IPS DF 19.7 (cell line): ENCODE measurements at places on chromosomes 4 and X.

- DNase-seq = no peak
Observed at GRCh38 chr4:56772134-56772533, 49.4 kb downstream of the SPINK2 start.

DNA sequence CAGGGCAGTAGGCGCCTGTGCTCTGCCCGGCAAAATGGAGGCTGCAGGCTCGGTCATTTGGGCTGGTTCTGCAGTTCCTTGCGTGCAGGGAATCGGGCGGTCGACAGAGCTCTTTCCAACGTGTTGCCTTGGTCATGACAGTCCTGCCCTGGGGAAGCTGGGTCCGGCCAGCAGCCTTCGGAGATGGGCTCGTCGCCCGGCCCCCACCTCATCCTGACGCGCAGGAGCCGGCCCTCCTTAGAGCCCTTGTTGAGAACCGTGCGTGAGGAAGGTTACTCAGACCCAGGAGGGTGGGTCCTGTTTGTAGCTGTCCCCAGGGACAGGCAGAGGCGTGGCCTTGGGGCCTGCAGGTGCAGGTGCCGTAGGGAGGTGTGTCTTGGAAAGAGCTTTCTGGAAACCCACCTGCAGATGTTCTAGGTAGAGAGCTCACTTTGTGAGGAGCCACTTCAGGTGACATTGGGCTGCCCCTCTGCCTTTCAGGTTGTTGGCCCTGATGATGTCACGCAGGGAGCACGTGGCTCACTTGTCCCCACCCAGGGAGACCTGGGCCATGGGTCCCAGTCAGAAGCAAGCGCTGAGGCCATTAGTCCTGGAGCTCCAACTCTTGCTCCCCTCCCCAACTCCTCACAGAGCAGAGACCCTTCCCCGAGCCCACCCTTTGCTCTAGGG lies 15.2 kb upstream of the HGFAC start:
- no peak for DNase-seq

GRCh38 chr4:39631700-39632079 lies 7.0 kb downstream of the SMIM14 start:
- DNase-seq = no peak

DNA sequence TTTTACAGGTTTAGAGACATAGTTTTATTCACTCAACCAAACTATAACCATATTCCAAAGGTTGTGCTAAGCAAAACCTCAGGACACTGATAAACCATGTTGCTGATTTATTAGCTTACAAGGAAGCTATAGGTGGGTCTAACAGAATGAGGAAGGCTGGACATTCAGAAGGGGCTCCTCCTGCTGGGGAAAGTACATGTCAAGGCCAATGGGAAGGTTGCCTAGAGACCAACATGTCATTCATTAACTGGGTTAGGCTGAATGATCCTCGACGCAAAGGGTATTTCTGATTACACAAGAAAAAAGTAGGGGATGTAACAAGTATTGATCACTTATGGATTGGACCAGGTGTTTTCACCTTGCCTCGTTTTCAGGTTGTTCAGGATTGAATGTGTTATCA lies 30.3 kb downstream of the SLC10A6 start:
- DNase-seq = no peak

DNA sequence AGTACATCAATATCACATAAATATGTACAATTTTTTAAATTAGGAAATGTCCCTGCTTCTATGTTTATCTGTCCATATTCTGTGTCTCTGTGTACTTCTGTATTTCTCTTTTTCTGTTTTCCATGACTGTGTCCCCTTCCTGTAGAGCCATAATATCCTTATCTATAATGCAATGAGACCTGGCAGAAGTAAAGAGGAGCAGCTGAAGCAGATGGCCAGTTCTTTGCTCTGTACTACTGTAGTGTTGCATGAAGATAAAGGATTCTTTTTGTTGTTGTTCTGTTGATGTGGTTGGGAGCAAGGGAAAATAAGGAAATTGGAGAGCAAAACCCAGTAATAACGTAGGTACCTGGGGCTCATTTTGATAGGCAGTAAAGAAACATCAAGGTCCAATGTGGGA lies 301.7 kb downstream of the ADGRL3 start:
- no peak for DNase-seq

- DNase-seq = no peak
Observed at GRCh38 chrX:135397652-135398051, 24.1 kb upstream of the SMIM10L2A start.

- no peak for DNase-seq
Observed at GRCh38 chr4:12861422-12861821, 622.7 kb downstream of the RAB28 start.

- no peak for DNase-seq
Observed at GRCh38 chrX:48591255-48591791, 6.0 kb upstream of the WDR13 start.

GRCh38 chr4:145503486-145504072 lies 21.9 kb downstream of the SMAD1 start:
- no peak for DNase-seq

GRCh38 chr4:159526172-159526571 lies 423.3 kb downstream of the RAPGEF2 start:
- DNase-seq = no peak

DNA sequence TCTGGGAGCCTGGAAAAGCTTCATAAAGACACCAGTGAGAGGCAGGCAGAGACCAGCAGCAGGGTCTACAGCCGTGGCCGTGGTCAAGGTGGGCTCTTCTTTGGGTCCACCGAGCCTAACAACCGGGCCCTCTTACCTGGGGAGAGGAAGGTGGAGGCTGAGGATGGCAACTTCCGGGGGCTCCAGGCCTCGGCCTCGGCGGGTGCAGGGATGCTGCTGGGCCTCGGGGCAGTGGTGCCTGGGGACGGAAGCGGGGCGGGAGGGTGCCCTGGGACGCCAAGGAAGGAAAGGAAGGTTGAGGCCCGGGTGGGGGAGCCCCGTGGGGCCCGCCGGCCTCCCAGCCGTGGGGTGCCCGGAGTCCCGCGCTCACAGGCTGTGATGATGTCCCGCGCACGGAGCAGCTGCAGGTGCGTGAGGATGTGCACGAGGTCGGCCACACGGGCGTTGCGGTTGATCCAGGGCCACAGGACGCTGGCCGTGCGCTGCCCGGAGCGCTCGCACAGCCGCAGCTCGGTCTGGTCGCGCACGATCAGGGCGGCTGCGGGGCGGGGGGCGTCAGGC lies 561 bp downstream of the IRAK1 start:
- no peak for DNase-seq

GRCh38 chr4:38166768-38167167 lies 206.6 kb downstream of the PTTG2 start:
- DNase-seq = no peak

GRCh38 chr4:154489558-154490233 lies 1.9 kb downstream of the DCHS2 start:
- DNase-seq = no peak

GRCh38 chrX:123731987-123732669 lies 724 bp downstream of the THOC2 start:
- DNase-seq = no peak

DNA sequence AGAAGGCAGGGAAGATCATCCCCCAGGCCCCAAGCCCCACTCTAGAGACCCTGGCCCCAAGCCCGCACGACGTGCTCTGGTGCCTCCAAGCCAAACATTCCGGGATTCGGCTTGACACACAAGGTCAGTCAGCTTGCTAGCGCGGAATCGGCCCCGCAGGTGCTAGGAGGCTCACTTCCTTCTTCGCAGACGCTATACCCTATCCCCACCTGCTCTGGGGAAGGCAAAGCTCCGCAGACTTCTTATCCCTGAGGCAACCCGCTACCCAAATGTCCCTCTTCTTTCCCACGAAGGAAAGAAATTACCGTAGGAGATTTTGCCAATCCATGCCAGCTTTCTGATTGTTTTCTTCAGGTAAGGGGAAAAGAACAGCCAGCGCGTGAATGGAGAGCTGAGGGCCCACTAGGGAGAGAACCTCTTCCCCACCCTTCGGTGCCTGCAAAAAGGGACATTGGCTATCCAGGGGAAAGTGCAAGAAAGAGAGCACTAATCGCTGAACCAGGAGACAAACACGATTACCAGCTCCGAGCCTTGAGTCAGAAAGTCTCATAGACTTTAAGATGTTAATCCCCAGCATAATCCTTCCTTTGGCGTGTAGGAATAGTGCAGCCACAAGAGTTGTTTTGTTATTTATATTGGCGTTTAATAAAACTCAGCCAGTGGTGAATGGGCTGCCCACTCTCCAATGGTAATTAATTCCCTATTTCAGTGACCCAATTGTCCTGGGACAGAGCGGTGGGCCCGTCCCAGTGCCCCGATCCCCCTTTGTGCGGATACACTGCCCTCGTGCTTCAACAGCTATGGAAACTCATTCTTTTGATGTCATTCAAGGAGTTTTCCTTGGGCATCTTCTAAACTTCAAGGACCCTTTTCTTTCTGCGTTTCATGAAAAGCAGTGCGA lies 5.4 kb upstream of the NEUROG2 start:
- no peak for DNase-seq

DNA sequence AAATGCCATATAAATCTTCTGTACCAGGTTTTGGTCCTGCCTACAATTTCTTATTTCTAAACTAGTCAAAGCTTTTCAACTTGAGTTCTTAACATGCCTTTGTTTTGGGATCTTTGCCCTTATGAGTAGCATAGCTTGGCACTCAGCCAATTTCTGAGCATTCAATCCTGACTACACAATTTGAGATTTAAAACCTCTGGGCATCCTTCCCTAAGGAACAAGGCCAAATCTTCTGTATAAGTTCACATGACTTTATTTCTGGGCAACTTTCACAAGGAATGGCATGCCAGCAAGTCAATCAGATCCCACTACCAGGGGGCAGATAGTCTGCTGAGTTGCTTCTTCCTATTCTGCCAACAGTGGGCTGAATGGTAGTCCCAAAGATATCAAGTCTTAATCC lies 254.2 kb downstream of the ADAMTS3 start:
- DNase-seq = no peak
